ENCODE measurements at places on chromosomes 5 and 9.

GRCh38 chr5:154372661-154373060, 73.1 kb upstream of the SAP30L start:
- H3K36me3 ChIP-seq = peaks cover 20% of the 10 kb centered on the region
- peaks cover 42% of the 10 kb centered on the region for H3K4me1 ChIP-seq
- H3K27ac ChIP-seq = no peak overlapping the region
- H3K4me3 ChIP-seq = no peak overlapping the region
- DNase-seq = no peak
- no peaks in the 10 kb centered on the region for H3K27me3 ChIP-seq

- no peaks in the 10 kb centered on the region for H3K4me1 ChIP-seq
- peaks cover 53% of the 10 kb centered on the region for H3K27me3 ChIP-seq
- no peak for DNase-seq
- peak overlapping the region; percentile 49 for H3K4me3 ChIP-seq
- no peaks in the 10 kb centered on the region for H3K36me3 ChIP-seq
Observed at GRCh38 chr5:135930029-135930948, 24.5 kb downstream of the LECT2 start.

- peak within 1 kb of the TSS; percentile 77 for H3K4me3 ChIP-seq
- H3K36me3 ChIP-seq = peaks cover 10% of the 10 kb centered on the region
- peak within 1 kb of the TSS; percentile 92 for H3K27ac ChIP-seq
- peak; percentile 45 for DNase-seq
Observed at GRCh38 chr5:112921833-112922817, at the start of gene REEP5. TSS of gene REEP5 (minus strand) at chr5:112922227. CDS start at chr5:112922190, 37 bp downstream.

DNA sequence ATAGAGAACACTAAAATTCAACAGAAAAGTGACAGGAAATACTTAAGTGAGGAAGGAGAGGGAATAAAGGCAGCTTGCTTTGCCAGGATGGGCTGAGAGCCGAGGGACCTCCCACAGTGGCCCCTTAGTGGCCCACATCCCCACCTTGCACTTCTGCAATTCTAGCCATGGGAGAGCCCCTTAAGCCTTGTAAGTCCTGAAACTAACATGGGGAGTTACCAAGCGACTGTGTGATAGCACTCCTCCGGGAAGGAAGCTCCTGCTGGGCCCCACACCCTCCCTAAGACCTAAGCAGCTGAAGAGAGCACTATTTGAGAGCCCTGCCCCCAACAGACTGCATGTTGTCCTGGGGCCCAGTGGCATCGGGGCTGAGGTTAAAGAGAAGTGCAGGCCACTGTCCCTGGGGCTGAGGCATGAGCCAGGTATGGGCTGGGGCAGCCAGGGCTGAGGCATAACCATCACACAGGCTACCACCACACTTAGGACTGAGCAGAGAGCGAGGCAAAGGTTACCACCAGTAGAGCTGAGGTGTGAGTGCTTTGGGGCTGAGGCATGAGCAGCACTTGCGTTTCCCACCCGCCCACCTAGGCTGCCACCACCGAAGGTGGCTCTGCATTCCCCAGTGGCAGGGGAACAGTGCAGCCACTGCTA, 301.8 kb upstream of the TRPC7 start:
- DNase-seq = no peak
- H3K4me3 ChIP-seq = no peak overlapping the region
- no peaks in the 10 kb centered on the region for H3K27me3 ChIP-seq
- H3K27ac ChIP-seq = no peak overlapping the region
- H3K36me3 ChIP-seq = no peaks in the 10 kb centered on the region

DNA sequence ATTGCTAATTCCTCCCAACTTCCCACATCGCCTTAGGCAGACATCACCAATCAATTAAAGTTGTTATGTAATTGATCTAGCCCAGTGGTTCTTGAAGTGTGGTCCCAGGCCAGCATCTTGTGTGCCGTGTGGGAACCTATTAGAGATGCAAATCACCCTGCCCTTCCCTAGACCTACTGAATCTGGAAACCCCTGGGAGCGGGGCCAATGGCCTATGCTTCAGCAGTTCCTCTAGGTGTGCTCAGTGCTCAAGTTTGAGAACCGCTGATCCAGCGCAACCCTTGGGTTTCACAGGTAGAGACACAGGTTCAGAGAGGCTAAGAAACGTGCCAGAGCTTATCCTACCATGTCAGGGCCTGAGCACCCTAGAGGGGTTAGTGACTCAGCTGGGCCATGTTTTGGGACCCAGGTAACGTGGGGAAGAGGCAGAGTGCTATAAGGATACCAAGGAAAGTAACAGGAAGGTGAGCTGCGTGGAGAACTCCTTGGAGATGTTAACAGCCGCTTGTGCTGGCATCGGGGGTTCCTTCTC, 4.4 kb downstream of the SLC34A1 start:
- no peak overlapping the region for H3K27ac ChIP-seq
- peaks cover 3% of the 10 kb centered on the region for H3K27me3 ChIP-seq
- peaks cover 19% of the 10 kb centered on the region for H3K4me1 ChIP-seq

DNA sequence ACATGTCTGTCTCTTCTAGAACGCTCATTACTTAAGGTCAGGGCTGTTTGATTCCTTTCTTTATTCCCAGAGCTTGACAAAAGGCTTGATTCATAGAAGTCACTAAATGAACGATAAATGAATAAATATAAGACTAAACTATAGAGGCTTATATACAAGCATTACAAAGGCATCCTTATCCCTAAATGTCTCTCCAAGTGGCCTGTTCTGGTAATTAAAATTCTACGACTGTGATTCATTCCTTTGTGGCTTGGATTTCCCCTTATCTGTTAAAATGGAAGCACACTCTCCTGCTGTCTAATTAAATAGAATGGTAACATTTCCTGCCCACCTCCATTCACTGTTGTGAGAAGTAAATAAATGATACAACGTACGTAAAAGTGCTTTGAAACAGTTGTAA, 49.5 kb downstream of the C7 start:
- no peak overlapping the region for H3K4me3 ChIP-seq
- DNase-seq = no peak
- no peaks in the 10 kb centered on the region for H3K36me3 ChIP-seq
- H3K27ac ChIP-seq = no peak overlapping the region
